Breast epithelium (tissue), 4 donors: ENCODE measurements at places on chromosomes 7 and 10. TPM values are rescaled to one million over a fixed set of nuclear protein-coding genes. Genes with fewer than 3 reads are reported as not detected.

Gene WNT8B
- total RNA-seq = not detected

Gene PNLIPRP3
- total RNA-seq = 0.66 TPM

Gene PI4K2A
- total RNA-seq = 21.5 TPM

Gene UBE3C
- total RNA-seq = 96.4 TPM

Gene UTF1
- total RNA-seq = not detected

Gene EVX1
- total RNA-seq = not detected

Gene ABHD11
- 36.4 TPM for total RNA-seq

Gene HKDC1
- 2.0 TPM for total RNA-seq

Gene NDUFB2
- 149 TPM for total RNA-seq

Gene ERVW-1
- not detected for total RNA-seq

Gene GRID1
- total RNA-seq = 5.9 TPM

Gene PPP2R2D
- total RNA-seq = 33.0 TPM

Gene MRLN
- not detected for total RNA-seq

Gene MAT1A
- 0.98 TPM for total RNA-seq

Gene CDNF
- total RNA-seq = 2.9 TPM

Gene PDK4
- 729 TPM for total RNA-seq

Gene SP4
- total RNA-seq = 17.3 TPM

Gene ADAM12
- 8.6 TPM for total RNA-seq

Gene COL1A2
- 94.5 TPM for total RNA-seq

Gene ADCY1
- 14.4 TPM for total RNA-seq

Gene CALN1
- 0.15 TPM for total RNA-seq

Gene ATE1
- 29.5 TPM for total RNA-seq

Gene ATOH7
- total RNA-seq = 0.64 TPM

Gene SMKR1
- not detected for total RNA-seq

Gene MYOZ1
- total RNA-seq = 0.80 TPM

Gene ERCC6
- 21.6 TPM for total RNA-seq

Gene PARG
- 31.5 TPM for total RNA-seq

Gene STRA8
- not detected for total RNA-seq

Gene SLC25A28
- 33.1 TPM for total RNA-seq

Gene RPP38
- total RNA-seq = 17.4 TPM

Gene SLC39A12
- total RNA-seq = under 0.01 TPM

Gene DEPP1
- 139 TPM for total RNA-seq

Gene VGF
- not detected for total RNA-seq

Gene CLRN3
- not detected for total RNA-seq

Gene NME8
- total RNA-seq = not detected

Gene PLAC9
- total RNA-seq = 66.2 TPM

Gene GPR37
- 0.98 TPM for total RNA-seq

Gene SVOPL
- 0.15 TPM for total RNA-seq

Gene XRCC2
- 0.48 TPM for total RNA-seq

Gene ENTPD7
- total RNA-seq = 3.5 TPM

Gene PTPN20
- total RNA-seq = 14.8 TPM

Gene FZD8
- 3.0 TPM for total RNA-seq

Gene MTURN
- total RNA-seq = 62.5 TPM

Gene TMEM176A
- 66.5 TPM for total RNA-seq

Gene CCDC146
- 11.5 TPM for total RNA-seq

Gene SORBS1
- total RNA-seq = 200 TPM

Gene SLC13A1
- total RNA-seq = not detected

Gene MACC1
- total RNA-seq = 19.3 TPM
